ENCODE measurements at places on chromosomes 12 and 14.

DNA sequence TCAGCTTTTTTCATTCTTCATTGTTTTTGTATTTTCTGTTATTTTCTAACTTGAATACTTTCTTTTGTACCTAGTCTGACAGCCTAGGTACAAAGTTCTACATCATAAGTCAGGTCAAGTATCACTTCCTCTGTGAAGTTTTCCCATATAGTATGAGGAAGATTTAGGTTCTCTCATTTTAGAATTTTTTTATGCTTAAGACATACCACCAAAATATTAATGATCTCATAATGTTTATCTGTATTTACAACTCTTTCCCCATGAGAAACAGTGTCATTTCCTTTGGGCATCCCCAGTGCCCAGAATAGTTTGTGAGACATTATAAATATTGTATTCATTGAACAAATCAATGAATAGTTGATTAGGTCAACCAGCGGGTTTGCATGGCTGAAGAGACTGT lies 3.1 kb upstream of the ATF7IP start:
- DNase-seq: no peak

- no peak for DNase-seq
Measured at GRCh38 chr12:91033251-91033650, 24.6 kb downstream of the KERA start.

GRCh38 chr14:68682166-68683103 lies 110.4 kb downstream of the ZFP36L1 start:
- no peak for DNase-seq

GRCh38 chr12:116918464-116918863 lies 7.7 kb downstream of the FBXW8 start:
- DNase-seq: no peak

GRCh38 chr12:10719482-10719881 lies 3.6 kb downstream of the YBX3 start:
- DNase-seq: no peak
